ENCODE measurements at places on chromosomes 11 and 22. TPM values are rescaled to one million over a fixed set of nuclear protein-coding genes. Genes with fewer than 3 reads are reported as not detected.
A peak's percentile ranks its signal among the peaks of the same experiment; 100 is the strongest.

- no peak for DNase-seq
Observed at GRCh38 chr11:61076506-61077304, 25.6 kb upstream of the CD5 start.

DNA sequence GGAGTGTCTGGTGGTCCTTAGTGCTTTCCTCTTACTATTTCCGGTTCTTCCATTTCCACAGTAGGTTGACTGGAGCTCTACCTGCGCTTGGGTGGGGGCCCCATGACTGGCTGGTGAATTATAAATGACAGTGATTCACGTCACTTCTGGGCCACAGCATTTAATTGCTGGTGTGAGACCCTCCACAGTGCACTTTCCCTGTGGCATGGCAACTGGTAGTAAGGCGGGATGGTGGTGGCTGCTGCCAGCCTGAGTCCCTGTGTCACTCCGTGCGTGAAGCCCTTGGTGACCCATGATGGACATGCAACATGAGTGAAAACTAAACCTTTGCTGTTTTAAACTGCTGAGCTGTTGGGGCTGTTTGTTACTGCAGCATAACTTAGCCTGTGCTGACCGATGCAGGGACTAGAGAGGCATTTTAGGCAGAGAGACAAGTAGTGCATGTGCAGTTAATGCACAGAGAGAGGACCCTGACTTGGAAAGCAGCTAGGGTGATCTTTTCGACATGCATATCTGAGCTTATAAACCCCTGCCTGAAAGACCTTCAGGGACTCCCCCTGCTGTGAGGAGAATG is 3.1 kb downstream of the PRDM11 start:
- DNase-seq = no peak

- DNase-seq = no peak
Observed at GRCh38 chr11:132254906-132255305, 884.5 kb downstream of the NTM start.

GRCh38 chr11:72239313-72239848 is 4.6 kb downstream of the PHOX2A start:
- no peak for DNase-seq

GRCh38 chr11:47328449-47329390 is 23.8 kb downstream of the MYBPC3 start:
- DNase-seq = no peak

GRCh38 chr22:25364281-25364680 is 144.8 kb downstream of the CRYBB2 start:
- DNase-seq = no peak

GRCh38 chr11:1532606-1533341 is 39.3 kb downstream of the DUSP8 start:
- DNase-seq = no peak

DNA sequence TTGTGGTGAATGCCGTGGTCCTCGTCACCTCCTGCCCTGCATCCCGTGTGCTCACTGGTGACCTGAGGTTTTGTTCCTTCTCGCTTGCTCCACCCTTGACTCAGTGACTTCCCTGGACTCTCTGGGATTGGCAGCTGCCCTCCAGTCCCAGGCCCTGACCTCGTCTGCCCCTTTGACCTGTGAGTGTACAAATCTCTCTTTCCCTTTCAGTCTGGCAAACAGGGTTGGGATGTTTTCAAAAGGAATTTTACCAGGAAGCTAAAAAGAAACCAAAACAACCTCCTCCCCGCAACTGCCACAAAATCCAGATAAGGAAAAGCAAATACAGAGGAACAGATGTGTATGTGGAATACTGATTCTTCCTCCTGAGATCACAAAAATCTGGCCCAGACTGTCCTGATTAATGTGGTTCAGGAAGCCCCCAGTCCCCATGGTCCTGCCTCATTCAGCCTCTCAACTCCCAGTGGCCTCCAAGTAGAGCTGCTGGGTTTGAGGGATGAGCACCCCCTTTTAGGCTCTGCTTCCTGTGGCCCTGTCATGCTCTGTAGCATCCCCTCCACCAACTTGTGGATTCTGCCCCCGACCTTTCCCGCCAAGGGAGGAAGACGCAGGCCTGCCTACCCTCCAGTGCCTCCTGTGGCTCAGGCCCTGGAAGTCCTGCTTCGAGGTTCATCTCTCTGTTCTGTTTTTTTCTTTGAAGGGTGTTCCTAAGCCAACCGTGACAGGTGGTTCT is 15.2 kb downstream of the ROBO4 start:
- peak; percentile 22 for DNase-seq

DNA sequence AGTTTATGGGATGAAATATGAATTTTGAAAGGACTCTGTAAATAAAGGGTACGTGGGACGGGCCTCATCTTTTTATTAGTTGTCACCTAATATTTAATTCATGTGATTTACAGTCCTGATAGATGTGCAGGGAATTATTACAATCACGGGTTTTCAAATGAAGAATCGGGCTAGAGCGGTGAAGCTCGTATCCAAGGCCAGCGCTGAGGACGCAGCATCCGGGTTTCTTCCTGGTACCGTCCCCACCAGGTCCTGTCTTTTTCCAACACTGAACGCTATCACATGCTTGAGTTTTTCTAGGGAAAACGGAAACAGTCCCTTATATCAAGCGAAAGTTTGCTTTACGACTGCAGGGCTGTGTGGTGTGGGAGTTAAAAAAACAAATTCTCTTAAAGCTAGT is 787 bp downstream of the SMDT1 start:
- DNase-seq = no peak

- no peak for DNase-seq
Observed at GRCh38 chr11:70885281-70886231, 366.8 kb downstream of the SHANK2 start.

- DNase-seq = no peak
Observed at GRCh38 chr22:42236848-42237247, 33.6 kb downstream of the TCF20 start.

- no peak for DNase-seq
Observed at GRCh38 chr22:39634530-39635405, 64.2 kb downstream of the CACNA1I start.

DNA sequence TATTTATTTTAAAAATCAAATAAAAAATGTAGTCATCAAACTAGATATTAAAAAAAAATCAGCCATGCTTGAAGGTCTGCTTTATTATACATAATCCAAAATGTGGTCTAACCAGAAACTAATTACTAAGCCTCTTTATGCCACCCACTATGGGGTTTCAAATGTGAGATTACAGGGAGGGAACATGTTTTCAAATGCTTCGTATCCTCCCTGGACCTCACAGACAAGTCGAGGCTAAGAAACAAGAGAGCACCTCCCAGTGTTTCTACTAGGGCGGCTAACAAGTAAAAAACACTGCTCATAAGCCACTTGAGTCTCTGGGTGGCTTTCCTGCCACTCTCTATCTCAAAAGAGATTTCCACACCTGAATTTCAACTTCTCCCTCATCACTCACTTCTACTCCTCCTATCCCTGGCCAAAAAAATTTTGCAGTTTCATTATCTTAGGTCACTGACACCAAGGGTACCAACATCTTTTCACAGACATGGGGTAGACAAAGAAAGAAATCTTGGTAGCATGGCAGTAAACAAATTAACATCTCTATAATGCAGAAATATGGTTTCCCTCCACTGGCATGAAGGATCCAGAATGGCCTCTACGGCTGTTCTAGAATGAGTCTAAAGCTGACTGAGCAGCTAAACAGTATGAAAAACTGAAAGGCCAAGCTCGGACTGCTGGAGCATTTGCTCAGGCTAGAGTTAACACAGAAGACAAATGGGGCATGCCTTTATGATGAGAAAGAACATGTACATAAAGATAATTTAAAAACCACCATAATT is 50.9 kb downstream of the PITPNB start:
- DNase-seq = no peak

DNA sequence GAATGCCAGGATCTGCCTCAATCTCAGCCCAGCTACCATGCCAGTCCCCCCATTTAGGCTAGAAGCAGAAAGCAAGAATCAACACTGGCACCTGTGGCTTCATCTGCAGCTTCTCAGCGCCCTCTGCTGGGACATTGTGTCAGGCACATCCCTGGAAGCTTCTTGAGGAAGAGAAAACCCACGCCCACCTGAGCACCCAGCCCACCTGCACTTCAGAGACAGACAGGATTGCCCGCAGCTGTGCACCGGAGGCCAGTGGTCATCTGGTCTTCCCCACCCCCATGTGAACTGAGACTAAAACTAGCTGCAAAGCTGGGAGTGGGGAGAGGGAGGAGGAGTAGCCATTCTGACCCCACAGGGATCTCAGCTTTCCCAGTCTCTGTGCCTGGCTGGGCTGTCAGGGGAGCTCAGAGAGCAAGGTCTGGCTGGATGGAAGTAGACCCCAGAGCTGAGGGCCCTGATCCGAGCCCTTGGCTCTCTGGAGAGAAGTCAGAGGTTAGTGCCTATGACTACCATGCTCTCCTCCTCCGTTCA is 66.8 kb downstream of the FEZ1 start:
- peak; percentile 35 for DNase-seq

DNA sequence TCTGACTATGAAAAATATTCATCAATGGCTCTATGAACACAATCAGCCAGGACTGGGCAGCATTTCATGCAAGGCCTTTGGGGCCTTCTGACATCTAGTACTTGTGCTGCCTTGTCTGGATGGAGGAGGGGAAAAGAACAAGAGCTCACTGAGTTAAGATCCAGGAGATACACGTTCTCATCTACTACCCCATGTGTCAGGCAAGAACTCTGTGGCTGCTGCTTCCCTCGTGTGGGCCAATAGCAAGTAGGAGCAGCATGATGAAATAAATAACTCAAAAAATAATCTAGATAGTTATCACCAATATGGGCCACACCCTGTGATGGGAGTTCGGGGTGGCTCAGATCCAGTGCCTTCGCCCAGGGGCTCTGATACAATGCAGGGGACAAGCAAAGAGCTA is 7.3 kb downstream of the KCNE3 start:
- no peak for DNase-seq

GRCh38 chr11:132636523-132636922 is 895.8 kb downstream of the OPCML start:
- no peak for DNase-seq

DNA sequence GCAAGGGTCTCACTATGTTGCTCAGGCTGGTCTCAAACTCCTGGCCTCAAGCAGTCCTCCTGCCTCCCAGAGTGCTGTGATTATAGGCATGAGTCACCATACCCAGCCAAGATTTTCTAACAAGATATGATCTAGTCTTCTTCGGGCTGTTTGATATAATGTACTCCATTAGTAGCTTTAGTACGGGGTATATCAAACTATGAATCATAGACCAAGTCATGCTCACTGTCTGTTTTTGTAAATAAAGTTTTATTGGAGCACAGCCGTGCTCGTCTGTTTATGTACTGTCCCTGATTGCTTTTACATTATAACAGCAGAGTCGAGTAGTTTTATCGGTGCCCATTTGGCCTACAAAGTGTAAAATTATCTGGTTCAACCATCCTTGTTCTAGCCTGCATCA is 43.9 kb upstream of the GRIK4 start:
- no peak for DNase-seq

- DNase-seq = no peak
Observed at GRCh38 chr11:123168955-123169484, 26.0 kb downstream of the CLMP start.

DNA sequence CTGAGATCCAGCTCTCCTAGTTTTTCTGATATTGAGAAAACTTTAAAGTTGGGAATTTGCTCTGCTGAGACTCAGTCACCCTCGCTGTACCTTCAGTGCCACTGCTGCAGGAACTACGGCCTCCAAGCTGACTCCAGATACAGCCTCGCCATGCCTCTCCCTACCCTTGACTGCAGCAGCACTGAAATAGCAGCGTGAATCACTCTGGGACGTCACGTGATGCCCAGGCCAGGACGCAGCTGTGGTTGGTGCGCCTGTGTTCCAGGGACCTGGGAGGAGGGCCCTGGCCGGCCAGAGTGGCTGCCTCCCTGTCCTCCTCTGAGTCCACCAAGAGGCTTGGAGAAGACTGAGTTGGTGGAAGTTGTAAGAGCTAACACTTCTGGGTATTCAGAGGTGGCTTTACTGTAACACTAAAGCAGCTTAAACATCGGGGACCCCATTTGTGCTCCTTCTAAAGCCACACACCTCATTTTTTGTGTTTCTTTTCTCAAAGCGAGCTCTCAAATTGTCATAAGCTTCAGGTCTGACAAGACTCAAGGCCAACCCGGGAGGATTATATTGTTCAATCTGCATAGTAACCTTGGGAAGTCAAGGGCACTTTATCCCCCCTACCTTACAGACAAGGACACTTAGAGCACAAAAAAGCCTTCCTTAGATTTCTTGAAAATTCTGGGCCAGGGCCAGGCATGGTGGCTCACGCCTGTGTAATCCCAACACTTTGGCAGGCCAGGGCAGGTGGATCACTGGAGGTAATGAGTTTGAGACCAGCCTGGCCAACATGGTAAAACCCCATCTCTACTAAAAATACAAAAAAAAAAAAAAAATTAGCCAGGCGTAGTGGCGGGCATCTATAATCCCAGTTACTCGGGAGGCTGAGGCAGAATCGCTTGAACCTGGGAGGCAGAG is 4.2 kb upstream of the STIP1 start:
- DNase-seq = peak; percentile 65

DNA sequence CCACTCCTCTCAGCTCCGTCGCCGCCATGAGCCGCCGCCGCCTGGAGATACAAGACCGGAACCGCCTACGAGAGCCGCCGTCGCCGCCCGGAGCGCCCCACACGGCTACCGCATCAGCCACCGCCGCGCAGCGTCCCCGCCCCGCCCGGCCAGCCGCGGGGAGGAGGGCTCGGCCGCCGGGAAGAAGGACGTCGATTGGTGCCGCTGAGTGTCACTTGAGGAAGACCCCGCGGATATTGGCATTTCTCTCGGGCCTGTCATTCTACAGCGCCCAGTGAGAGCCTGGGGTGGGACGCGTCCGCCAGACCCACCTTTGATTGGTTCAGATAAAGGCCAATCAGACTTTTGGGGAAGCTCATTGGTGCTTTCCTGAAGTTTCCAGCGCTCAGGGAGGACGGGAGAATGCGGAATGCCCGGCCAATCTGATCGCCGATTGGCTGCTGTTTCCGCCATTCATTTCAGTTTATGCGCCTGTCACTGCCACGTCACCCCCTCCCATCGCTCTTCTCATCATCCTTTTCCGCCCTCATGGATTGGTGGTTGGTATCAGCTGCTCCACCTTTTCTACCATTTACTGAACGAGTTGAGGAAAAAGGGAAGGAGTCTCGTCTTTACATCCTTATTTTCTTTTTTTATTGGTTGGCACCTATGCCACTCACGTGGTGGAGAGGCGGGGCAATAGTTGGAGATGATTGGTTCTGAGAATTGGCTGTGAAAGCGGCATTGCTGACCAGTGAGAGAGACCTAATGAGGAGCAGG is at the start of gene OSBP:
TSS of gene OSBP (minus strand) at position 138 of the 759 bp plus-strand sequence. CDS start at position 28, 110 bp downstream.
- peak; percentile 96 for DNase-seq

GRCh38 chr11:46335890-46336562 is 11.2 kb upstream of the DGKZ start:
- no peak for DNase-seq

The GGTLC3 gene
- not detected for total RNA-seq

The AGBL2 gene
- total RNA-seq = 1.7 TPM

The OR10D3 gene
- total RNA-seq = not detected

The MED17 gene
- total RNA-seq = 18.8 TPM

The KCNK7 gene
- 1.1 TPM for total RNA-seq

The HOATZ gene
- total RNA-seq = not detected

Measured in omental fat pad (tissue), 4 donors.